ENCODE measurements at places on chromosomes 5 and 9. TPM values are rescaled to one million over a fixed set of nuclear protein-coding genes. Genes with fewer than 3 reads are reported as not detected.

ACOT12 gene
- not detected for total RNA-seq

FOCAD gene
- total RNA-seq: 77.1 TPM

PPP3R2 gene
- not detected for total RNA-seq

- no peak for DNase-seq
Observed at GRCh38 chr5:144465441-144465840, 294.8 kb downstream of the KCTD16 start.

GRCh38 chr5:39700523-39700922 lies 275.7 kb upstream of the DAB2 start:
- DNase-seq: no peak

DNA sequence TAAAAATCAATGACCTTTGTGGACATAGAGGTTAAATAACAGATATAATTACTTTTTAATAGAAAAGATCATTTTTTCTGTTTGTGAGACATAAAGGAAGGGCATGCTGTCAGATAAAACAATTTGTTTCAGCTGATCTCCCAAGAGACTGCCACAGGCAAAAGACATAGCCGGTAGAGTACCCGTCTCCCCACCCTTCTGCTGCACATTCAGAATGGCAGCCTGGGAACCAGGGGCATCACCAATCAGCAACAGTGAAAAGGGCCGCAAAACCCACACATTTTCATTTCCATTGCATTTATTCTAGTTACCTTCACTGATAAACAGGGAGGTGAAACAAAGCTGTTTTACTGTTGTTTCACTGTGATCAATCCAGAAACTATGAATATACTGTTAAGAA lies 357.7 kb downstream of the ARRDC3 start:
- no peak for DNase-seq
